ENCODE measurements at places on chromosomes 7 and 10. TPM values are rescaled to one million over a fixed set of nuclear protein-coding genes. Genes with fewer than 3 reads are reported as not detected.

SLC13A4 gene
- not detected for total RNA-seq

SHH gene
- total RNA-seq: under 0.01 TPM

ZNF722 gene
- not detected for total RNA-seq

PPP1R9A gene
- total RNA-seq: 15.9 TPM

TECPR1 gene
- total RNA-seq: 64.2 TPM

ANKRD61 gene
- not detected for total RNA-seq

PRPS1L1 gene
- total RNA-seq: not detected

VPS37D gene
- 2.4 TPM for total RNA-seq

Measured in bladder microvascular endothelial cell (primary cell).